ENCODE measurements at places on chromosomes 1 and 21.

DNA sequence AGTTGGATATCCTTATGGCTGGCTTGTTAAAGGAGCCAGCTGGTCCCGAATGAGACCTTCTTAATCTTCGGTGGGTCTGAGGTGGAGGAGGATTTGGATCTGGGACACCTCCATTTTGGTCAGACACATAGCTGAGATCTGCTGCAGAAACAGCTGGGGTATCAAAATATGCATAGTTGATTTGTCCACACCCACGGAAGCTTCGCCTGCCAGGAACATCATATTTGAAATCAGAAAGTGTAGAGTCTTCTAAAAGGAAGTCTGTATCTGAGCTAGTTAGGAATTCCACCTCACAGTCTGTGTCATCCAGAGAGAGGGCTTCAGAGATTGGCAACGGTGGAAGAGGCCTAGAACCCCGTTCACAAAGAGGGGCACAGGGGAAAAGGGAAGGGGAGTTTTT, 12.3 kb downstream of the ERRFI1 start:
- no peak for DNase-seq

DNA sequence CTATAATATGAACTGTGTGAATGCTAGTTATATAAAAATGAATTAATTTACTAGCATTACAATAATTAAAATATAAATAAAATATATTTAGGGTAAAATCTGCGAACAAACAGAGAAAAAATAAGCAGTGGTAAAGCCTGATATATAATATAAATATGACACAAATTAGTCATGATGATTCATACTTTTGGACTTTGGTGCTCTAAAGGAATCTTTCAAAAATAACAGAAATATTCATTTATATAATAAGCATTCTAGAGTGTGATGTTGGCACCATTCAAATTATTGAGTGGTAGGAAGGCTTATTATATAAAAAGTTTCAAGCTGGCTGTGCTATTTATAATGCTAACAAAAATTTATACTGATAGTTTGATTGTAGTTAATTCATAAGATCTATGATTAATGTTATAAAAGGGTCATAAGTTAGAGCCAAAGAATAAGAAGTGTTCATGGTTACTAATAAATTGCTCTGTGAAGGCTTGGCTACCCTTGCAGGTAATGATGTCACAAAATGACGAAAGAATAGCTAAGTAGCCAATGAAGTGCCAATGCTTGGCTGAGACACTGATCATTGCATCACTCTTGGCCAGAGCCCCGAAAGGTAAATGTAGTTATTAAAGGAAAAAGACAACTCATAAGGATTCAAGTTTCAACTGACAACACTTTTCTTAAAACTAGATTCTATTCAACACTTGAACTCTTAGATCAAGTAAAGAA, 108.7 kb downstream of the USH2A start:
- no peak for DNase-seq

GRCh38 chr1:158686111-158687009, at the start of gene SPTA1:
Gene SPTA1 (minus strand): TSS chr1:158686715. CDS start chr1:158686517, 198 bp downstream.
- peak; percentile 9 for DNase-seq

DNA sequence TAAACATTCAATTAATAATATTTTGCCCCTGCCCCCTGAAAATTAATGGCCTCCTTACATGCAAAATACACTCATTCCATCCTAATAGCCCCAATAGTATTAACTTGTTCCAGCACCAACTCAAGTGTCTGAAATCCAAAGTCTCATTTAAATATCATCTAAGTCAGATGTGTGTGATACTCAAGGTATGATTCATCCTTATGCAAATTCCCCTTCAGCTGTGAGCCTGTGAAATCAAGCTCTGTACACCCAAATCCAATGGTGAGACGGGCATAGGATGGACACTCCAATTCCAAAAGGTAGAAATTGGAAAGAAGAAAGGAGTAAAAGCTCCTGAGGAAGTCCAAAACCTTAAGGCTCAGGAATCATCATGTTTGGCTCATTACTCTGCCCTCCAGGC, 83.5 kb downstream of the HHAT start:
- no peak for DNase-seq

DNA sequence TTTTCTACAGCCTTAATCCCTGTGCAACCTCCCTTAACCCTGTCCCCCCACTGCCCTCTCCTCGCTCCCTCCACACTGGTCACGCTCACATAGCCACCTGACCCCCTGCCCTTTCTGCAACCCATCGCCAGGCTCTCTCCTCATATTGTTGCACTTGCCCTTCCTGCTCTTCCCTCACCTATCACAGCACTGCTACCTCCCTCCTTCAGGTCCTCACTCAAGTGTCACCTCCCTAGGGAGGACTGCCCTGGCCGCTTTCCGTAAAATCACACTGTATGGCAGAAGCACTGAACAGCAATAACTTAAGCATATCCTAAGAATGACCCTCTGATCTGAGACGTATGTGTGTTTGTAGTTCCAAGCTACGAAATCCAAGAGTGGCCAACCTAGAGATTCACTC, 406.0 kb downstream of the SIPA1L2 start:
- DNase-seq = no peak

GRCh38 chr21:34736116-34736874, 67.5 kb downstream of the CLIC6 start:
- DNase-seq = peak; percentile 52

Data from GM03348 (cell line).